ENCODE measurements at places on chromosomes 16 and 17.

GRCh38 chr16:50071075-50071671, 5.4 kb downstream of the HEATR3 start:
- DNase-seq = no peak

- peak; percentile 70 for DNase-seq
Observed at GRCh38 chr17:58755577-58756245, at the start of gene PPM1E. Gene PPM1E (plus strand): TSS chr17:58755854.

GRCh38 chr17:78979780-78980623, at the start of gene LGALS3BP:
Gene LGALS3BP (minus strand): TSS chr17:78979923. CDS start chr17:78977191, 2,732 bp downstream.
- peak; percentile 16 for DNase-seq

GRCh38 chr17:3870871-3871306, 22.0 kb downstream of the CAMKK1 start:
- DNase-seq = no peak

- no peak for DNase-seq
Observed at GRCh38 chr17:81909966-81910839, 996 bp downstream of the PCYT2 start.

DNA sequence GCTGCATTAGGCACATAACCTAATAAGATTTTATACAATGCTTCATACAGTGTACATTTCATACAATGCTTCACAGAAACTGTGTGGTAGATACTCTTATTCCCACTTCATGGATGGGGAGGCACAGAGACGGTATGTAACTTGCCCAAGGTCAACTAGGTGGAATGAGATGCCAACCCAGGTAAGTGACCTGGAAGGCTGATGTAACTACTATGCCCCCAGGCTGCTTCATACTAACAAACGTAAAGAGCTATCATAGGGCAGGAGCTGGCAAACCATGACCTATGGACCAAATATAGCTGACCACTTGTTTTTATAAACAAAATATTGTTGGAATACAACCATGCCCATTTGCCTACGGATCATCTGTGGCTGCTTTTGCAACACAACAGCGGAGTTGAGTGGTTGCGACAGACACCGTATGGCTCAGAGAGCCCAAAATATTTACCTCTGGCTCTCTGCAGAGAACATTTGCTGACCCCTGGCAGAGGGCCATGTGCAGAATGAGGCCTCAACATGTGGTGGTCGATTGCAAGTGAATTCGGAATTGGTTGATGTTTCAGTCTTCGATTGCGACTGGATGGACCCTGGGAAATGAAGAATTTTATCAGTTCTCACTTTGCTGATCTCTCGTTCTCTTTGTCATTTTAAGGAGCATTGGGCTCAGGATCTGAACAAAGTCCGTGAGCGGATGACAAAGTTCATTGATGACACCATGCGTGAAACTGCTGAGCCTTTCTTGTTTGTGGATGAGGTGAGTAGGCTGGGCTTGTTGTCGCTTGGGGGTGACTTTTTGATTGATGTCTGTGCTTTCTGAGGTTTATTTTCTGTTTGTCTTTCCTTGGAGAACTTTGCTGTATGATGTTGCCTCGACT, 109.7 kb downstream of the PLCG2 start:
- no peak for DNase-seq

DNA sequence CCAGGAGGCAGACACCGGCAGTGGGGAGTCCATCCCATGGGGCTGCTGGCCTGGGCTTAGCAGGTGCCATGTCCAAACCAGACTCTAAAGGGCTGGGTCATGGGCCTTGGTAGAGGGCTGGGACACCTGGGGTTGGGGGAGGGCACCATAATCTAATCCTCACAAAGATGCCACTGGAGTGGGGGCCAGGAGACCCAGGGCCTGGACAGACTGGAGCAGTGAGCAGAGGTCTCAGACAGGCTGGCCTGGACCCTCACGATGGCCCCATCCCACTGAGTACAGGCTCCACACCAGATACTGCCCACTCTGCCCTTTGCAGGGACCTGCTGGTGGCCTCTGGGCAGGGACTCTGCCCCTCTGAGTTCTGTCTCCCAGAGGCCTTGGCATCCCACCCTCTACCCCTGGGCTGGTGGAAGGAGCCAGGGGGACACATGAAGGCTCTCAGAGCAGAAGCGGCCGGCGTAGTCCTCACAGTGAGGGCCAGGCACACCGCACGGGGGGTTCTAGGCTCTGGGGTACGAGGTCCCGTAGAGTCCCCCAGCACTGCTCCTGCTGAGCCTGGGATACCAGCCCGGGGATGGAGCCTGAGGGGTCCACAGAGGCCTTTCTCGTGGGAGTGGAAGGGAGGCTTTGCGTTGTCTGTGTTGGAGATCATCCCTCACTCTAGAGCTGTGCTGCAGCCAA, 10.0 kb upstream of the SRRM2 start:
- no peak for DNase-seq

GRCh38 chr16:26070302-26071100, 378.7 kb downstream of the HS3ST4 start:
- no peak for DNase-seq

DNA sequence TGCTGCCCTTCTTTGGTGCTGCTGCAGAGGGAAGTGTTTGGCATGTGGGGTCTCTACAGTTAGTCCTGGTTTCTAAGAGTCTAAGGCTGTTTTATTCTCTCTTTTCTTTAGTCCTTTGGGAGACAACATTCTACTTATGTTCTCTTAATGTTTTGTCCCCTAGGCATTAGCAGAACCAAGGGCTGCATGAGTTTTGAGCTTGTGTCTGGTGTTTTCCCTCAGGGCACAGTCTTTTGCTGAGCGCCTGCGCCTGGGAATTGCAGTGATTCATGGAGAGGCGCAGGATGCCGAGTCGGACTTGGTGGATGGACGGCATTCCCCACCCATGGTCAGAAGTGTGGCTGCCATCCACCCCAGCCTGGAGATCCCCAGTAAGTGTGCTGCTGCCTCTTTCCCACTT, 41.1 kb upstream of the SLC5A10 start:
- DNase-seq = no peak

DNA sequence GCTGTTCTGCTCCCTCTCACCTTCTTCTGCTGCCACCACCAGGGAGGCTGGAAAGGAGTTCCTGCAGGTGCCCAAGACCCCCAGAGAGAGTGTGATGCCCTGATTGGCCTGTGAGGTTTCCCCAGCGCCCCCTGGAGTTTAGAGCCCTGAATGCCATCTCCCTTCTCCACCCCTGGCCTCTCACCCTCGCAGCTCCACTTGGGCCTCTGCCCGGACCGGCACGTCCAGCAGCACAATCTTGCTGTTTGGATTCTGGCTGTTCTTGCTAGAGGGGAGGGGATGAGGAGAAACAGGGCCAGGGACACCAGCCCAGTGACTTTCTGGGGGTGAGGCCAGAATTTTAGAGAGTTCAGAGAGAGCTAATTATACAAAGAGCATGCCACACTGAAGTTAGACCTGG, 12.5 kb upstream of the FAM171A2 start:
- peak; percentile 10 for DNase-seq

DNA sequence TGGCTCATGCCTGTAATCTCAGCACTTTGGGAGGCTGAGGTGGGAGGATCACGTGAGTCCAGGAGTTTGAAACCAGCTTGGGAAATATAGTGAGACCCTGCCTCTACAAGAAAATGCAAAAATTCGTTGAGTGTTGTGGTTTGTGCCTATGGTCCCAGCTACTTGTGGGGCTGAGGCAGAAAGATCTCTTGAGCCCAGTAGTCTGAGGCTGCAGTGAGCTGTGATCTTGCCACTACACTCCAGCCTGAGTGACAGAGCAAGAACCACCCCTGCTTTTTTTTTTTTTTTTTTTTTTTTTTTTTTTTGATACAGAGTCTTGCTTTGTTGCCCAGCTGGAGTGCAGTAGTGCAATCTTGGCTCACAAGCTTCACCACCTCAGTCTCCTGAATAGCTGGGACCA, 34.0 kb downstream of the ITGB3 start:
- no peak for DNase-seq

GRCh38 chr17:42028791-42029127, 8.9 kb downstream of the NKIRAS2 start:
- DNase-seq = no peak

DNA sequence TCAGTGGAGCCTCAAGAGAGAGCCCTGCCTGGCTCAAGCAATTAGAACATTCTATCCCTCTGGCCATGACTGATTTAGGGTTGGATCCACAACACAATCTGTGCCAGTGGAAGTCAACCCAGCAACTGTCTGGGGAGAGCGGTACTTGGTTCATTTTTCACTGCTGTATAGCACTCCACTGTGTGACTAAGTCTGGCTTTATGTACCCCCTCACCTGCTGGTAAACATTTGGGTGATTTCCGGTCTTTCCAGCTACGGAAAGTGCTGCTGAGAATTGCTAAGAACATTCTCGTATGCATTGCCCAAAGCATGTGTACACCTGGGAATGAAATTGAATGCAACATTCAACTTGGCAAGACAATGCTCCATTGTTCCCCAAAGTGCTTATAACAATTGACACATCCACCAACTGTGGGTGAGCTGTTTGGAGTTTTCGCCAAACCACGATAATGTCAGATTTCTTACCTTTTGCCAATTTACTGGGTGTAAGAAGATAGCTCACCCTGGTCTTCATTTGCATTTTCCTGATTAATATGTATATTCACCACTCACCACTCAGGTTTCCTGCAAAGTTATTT, 63.5 kb upstream of the MED9 start:
- no peak for DNase-seq

DNA sequence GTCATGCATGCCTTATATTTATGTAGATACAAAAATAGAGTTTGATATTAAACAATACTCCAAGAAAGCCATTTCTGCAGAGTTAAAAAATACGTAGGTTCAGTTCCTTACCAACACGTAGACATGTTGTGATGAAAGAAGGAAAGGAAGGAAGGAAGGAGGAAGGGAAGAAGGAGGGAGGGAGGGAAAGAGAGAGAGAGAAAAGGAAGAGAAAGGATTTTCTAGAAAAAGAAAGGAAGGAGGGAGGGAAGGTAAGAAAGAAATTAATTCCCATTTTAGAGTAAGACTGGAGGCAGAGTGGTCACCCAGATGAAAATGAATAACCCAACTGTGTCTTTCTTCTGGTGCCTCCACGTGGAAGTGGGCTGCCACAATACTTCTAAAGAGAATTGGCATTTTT, 652.1 kb downstream of the WWOX start:
- no peak for DNase-seq

- DNase-seq = no peak
Observed at GRCh38 chr17:42141382-42141781, 13.4 kb downstream of the RAB5C start.

DNA sequence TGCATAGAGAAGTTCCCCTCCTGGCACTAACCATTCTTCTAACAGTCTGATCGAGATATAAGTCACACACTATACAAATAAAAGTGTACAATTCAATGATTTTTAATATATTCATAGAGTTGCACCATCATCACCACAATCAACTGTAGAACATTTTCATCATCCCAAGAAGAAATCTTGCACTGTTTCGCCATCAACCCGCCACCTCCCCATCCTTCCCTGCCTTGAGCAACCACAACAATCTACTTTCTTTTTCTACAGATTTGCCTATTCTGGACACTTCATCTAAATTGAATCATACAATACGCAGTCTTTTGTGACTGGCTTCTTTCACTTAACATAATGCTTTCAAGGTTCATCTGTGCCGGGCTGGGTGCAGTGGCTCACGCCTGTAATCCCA, 33.0 kb upstream of the GUCY2D start:
- DNase-seq = no peak

DNA sequence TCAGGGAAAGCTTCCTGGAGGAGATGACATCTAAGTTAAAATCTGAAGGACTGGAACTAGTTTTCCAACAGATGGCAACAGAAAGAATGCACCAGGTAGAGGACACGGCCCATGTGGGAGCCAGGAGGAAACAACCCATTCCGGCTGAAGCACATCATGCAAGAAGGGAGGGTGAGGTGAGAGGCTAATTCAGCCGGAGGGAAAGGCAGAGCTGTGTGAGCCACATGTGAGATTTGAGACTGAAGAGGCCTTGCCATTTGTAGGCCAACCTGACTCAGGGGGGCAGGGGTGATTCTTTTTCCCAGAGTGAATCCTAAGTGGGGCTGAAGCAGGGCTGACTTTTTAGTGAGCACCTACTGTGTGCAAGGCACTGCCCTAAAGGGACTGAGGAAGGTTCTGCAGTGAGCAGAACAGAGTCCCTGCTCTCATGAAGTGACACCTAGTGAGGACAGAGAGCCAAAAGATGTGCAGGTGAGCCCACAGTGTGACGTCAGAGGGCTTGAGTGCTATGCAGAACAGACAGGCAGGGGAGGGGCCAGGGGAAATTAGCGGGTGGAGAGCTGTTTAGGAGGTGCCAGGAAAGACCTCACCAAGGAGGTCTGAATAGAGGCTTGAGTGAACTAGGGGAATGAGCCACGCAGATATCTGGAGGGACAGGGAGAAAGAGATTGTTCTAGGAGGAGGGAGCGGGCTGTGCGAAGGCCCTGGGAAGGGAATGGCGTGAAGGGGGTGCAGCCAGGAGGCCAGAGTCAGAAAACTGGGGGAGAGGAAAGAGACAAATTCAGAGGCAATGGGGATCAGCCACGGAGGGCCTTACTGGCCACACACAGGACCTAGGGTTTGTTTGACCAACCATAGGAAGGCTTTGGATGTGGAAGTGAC, 19.8 kb upstream of the IL21R start:
- DNase-seq = no peak

DNA sequence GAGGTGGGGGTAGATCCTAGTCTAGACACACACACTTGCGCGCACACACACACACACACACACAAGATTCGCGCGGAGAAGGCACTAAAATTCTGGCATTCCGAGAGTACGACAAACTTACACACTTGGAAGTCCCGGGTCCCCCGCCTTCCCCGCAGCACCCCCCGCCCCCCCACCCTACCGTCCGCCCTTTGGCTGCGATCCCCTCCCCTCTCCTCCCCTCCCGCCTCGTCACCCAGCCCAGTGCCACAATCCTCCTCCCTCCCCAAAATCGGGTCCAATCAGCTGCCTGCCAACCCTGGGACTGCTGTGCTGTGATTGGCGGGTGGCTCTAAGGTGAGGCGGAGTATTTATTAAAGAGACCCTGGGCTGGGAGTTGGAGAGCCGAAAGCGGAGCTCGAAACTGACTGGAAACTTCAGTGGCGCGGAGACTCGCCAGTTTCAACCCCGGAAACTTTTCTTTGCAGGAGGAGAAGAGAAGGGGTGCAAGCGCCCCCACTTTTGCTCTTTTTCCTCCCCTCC, at the start of gene SOX9:
Gene SOX9 (plus strand): TSS at position 379 of the 522 bp plus-strand sequence. CDS start 372 bp downstream, outside the sequence.
- DNase-seq = peak; percentile 65

GRCh38 chr16:53282975-53283946, 151.0 kb upstream of the RBL2 start:
- no peak for DNase-seq

GRCh38 chr16:84714028-84714427, 14.2 kb downstream of the USP10 start:
- DNase-seq = no peak

DNA sequence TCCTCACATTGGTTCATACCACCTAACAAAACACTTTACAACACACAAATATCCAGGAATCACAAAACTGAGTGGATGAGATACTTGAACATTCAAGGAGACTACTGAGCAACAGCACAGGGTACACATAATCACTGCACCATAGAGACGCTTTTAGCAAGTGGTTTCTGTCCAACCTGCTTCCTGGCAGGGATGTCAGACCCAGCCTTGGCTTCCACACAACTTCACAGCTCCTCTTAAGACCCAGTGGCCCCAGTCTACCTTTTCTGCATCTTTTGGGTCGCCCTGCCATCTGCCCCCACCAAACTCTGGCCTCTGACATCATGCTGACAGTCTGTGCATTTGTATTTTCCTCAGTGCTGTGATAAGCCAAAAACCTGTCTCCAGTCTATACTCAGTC, 5.9 kb upstream of the CORO6 start:
- DNase-seq = no peak

- no peak for DNase-seq
Observed at GRCh38 chr16:89009343-89010209, 32.6 kb upstream of the CBFA2T3 start.
